ENCODE measurements at places on chromosomes 6 and 20.

GRCh38 chr6:109799664-109800063, 108.6 kb downstream of the FIG4 start:
- H3K4me3 ChIP-seq: no peak overlapping the region
- no peaks in the 10 kb centered on the region for H3K36me3 ChIP-seq
- H3K27me3 ChIP-seq: no peaks in the 10 kb centered on the region
- H3K27ac ChIP-seq: peak overlapping the region; percentile 48

- no peak for DNase-seq
- H3K27ac ChIP-seq: no peak overlapping the region
- H3K36me3 ChIP-seq: no peaks in the 10 kb centered on the region
These were observed 110.2 kb downstream of the DACT2 start for GRCh38 chr6:168209420-168209819.

DNA sequence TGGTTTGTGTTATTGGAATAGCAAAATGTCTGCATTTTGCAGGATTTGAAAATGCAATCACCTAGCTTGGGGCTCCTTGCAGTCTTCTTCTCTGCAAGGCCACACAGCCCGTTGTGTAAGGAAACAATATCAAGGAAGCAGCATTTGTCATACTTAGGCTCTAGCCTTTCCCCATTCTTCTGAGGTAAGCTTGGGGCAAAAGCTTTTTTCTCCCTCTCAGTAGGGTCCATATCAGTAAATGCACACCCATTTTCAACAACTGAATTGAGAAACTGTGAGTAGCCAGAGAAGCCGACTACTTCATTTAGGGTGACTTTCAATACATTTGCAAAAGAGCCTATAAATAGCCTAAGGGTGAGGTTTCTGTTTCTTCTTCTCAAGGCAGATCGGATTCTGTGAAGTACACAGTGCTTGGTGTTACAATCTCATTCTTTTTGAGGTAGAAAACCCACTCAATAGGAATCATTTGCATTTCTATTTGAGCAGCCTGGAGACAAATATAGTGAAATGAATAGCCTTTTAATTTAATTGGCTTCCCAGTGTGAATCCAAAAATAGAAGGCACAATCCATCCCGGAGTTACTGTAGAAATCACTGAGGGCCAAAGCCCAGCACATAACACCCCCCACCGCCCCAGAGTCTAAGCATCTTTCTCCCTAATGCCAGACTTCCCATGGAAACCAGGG, 61.8 kb downstream of the BTBD3 start:
- peaks cover 63% of the 10 kb centered on the region for H3K27me3 ChIP-seq
- H3K4me3 ChIP-seq: no peak overlapping the region
- H3K27ac ChIP-seq: no peak overlapping the region
- DNase-seq: no peak

DNA sequence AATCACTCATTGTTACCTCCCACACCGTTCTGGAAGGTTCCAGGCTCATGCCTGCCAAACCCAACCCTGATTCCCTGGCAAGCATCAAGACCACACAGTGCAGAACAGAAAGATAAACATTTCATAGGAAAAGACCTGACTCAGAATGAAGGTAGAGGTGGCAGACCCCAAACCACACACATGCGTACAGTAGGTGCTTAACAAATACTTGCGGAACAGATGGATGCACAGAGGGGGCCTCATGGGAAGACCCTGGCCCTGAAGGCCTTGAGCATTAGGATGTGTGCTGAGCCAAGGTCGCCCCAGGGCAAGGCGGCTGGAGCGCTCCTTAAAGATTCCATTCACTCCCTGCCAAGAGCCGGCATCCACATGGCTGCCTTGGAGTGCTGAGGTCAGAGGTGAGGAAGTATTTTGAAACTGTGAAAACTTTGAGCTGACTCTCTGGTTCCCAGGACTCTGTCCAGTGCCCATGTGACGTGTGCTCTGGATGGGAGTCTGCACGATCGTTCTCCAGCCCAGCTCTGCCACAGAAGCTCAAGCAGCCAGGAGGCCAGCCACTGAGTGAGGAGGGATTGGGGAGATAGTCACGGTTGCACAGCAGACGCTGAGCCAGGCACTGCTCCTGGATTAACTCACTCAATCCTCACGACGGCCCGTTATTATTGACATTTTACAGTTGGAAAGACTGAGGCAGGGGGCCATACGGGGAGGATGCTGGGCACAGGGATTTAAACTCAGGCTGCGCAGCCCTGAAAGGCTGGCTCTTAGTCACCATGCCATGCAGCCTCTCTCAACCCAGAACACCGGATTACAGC, 65.5 kb upstream of the AFDN start:
- no peak overlapping the region for H3K27ac ChIP-seq
- no peak overlapping the region for H3K4me3 ChIP-seq
- no peaks in the 10 kb centered on the region for H3K36me3 ChIP-seq
- no peaks in the 10 kb centered on the region for H3K4me1 ChIP-seq
- peaks cover 14% of the 10 kb centered on the region for H3K27me3 ChIP-seq
- DNase-seq: no peak

GRCh38 chr20:10916312-10916711, 242.5 kb upstream of the JAG1 start:
- H3K4me3 ChIP-seq: no peak overlapping the region
- peaks cover 19% of the 10 kb centered on the region for H3K4me1 ChIP-seq
- H3K36me3 ChIP-seq: no peaks in the 10 kb centered on the region
- no peaks in the 10 kb centered on the region for H3K27me3 ChIP-seq
- DNase-seq: no peak
- H3K27ac ChIP-seq: no peak overlapping the region

DNA sequence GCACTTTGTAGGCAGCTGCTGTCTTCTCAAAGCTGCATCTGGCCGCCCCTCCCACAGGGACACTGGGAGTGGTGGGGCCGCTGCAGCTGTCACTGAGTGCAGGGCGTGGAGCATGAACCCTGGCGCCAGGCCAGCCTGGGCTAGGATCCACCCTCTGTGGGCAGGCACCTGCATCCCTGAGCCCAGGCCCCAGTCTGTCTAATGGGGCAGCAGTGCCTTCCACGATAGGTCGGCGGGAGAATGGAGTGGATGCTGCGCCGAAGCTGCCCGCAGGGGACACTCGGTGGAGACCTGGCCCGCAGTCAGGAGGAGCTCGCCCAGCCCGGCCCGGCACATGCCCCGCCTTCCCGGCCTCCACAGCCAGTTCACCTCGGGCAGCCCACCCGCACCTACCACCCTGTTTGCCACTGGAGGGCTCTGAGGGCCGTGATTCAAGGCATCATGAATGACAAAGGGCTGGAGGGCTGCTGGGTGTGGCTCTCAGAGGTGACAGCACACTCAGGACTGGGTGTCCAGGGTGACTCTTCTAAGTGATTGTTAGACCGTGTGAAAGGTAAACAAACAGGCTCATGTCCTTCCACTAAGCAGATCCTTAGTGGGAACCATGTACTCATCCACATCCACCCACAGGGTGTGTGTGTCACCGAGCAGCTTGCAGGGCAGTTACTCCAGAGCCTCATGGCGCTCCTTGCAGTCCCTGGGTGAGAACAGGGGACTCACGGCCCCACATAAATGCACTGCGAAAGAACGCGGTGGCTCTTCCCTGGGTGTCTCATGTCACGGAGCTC, 133.9 kb downstream of the AGPAT4 start:
- peak; percentile 50 for DNase-seq
- H3K4me1 ChIP-seq: peaks cover 33% of the 10 kb centered on the region
- no peaks in the 10 kb centered on the region for H3K36me3 ChIP-seq
- peak overlapping the region; percentile 86 for H3K27ac ChIP-seq

GRCh38 chr20:51388756-51389542, 153.6 kb downstream of the NFATC2 start:
- no peaks in the 10 kb centered on the region for H3K36me3 ChIP-seq
- H3K4me3 ChIP-seq: peak overlapping the region; percentile 10
- H3K27ac ChIP-seq: peak overlapping the region; percentile 76
- peaks cover 44% of the 10 kb centered on the region for H3K4me1 ChIP-seq
- H3K27me3 ChIP-seq: no peaks in the 10 kb centered on the region

DNA sequence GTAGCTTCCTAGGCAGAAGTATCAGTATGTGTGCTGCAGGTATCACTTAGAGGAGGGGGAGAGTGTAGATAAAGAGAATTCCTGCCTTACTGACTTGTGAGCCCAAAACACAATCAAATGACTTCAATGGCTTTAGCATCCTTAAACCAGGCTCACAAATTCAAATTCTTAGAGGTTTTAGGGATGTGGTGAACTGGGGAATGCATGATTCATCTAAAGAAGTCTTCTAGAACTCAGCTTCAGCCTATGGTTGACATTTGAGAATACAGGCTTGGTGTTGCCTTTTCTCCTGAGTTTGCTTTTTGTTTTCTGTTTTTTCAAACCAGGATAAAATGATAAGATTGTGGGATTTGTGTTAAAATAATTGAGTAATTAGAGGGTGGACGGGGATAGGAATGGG, 14.4 kb downstream of the SNRPC start:
- H3K4me1 ChIP-seq: no peaks in the 10 kb centered on the region
- H3K27ac ChIP-seq: no peak overlapping the region
- peaks cover 57% of the 10 kb centered on the region for H3K36me3 ChIP-seq
- no peaks in the 10 kb centered on the region for H3K27me3 ChIP-seq
- DNase-seq: peak; percentile 40

DNA sequence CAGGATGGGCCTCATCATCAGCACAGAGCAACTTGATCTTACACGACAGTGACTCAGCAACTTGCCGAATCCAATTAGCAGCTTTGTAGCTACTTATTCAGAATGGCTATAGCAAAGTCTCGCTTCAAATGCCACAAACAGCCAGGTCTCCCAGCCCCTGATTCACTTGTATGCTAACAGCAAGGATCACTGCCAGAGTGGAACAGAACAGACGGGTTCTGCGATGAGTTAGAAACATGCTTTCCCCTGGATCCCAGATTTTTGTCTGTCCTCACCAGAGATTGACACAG, 254.4 kb downstream of the NRN1 start:
- H3K36me3 ChIP-seq: no peaks in the 10 kb centered on the region
- no peaks in the 10 kb centered on the region for H3K27me3 ChIP-seq
- H3K4me1 ChIP-seq: no peaks in the 10 kb centered on the region
- DNase-seq: peak; percentile 9

DNA sequence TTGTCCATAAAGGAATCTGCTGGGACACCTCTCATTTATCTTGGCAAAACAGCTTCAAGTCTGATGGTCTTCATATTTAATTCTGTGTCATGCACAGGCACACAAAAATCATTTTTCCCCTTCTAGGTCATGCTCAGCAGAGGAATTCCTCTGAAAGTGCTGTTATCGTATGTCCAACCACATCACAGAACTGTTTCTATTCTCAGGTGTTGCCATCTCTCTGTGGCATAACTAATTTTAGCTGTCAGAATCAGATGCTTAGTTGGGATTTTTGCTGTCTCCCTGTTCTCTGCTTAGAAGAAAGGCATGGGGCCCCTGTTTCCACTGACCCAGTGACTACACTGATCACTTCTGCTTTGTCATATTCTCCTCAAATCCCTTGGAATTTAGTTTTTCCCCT, 608.0 kb upstream of the EPHA7 start:
- no peaks in the 10 kb centered on the region for H3K4me1 ChIP-seq
- H3K27ac ChIP-seq: no peak overlapping the region
- no peak for DNase-seq
- H3K27me3 ChIP-seq: no peaks in the 10 kb centered on the region
- no peak overlapping the region for H3K4me3 ChIP-seq

- H3K27me3 ChIP-seq: no peaks in the 10 kb centered on the region
- H3K36me3 ChIP-seq: no peaks in the 10 kb centered on the region
- no peak overlapping the region for H3K27ac ChIP-seq
- no peak for DNase-seq
- peaks cover 3% of the 10 kb centered on the region for H3K4me1 ChIP-seq
These were observed 59.4 kb downstream of the ADGRF5 start for GRCh38 chr6:46862381-46862780.
